Hypothalamus (tissue), 51 donors: ENCODE measurements at places on chromosomes 11 and 22.
A peak's percentile ranks its signal among the peaks of the same experiment; 100 is the strongest.

- no peak for DNase-seq
Observed at GRCh38 chr22:46067159-46068111, 82.9 kb upstream of the PPARA start.

DNA sequence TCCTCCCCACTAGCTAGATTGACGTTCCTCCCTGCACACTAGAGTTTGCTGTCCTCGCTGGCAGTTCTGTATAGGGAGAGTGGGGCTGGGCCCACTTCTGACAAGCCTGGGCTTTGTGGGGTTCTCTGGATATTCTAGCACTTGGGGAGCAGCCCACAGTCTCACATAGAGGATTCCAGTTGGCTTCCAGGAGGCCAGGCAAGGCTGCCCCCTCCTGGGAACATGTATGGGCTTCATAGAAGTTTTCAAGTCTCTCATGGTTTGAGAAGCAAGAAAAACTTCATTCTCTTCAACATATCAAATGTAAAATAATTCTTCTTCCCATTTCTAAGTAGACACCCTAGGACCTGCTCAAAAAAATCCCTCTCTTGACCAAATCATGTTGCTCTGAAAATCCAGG is 87.5 kb downstream of the NAV2 start:
- DNase-seq: no peak

DNA sequence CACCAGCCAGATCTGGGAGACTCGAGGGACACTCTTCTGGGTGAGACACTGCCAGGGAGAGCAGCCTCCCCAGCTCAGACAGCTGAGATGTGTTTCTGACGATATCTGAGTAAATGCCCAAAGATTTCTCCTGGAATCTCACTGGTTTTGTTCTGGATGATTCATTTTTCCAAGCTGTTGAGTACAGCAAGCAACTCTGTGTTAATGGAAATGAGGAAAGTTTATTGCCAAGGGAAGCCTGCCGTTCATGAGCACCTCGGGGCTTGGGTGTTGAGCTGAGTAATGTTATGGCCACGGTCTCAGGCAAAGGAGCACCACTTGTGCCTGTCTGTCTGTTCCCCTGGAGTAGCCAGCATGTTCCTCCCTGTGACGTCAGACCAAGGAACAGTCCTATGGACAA is 1132.4 kb downstream of the BRD1 start:
- DNase-seq: no peak

DNA sequence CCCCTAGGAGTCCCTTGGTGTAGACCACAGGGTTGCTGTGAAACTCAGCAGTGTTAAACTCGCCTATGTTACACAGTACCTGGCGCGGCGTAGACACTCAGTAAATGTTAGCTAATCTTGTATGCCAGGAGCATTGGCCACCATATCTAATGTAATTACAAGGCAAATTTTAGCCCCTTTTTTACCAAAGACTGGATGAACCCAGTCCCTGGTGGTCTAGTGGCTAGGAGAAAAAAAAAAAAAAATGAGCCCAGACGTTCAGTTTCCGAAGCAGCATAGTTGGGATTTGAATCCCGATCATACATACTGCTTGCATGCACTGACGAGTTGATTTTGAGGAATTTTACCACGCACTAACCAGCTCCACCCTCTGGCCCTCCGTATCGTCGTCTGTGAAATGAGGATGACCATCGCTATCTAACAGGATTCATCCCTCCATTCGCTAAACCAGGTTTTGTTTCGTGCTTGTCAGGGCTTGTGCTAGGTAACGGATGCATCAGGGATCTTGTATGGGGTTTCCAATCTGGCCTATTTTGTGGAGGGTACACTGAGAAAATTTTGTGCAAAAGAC is 688 bp downstream of the PTS start:
- no peak for DNase-seq

DNA sequence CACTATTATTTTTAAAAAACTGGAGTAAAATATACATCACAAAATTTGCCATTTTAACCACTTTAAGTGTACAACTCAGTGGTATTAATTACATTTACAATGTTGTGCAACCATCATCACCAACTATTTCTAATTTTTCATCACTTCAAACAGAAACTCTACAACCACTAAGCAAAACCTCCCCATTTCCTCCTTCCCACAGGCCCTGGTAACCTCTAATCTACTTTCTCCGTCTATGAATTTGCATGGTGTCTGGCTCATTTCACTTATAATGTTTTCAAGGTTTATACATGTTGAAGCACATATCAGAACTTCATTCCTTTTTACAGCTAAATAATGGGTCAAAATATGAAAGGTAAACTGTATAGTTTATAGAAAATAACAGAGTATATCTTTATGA is 24.4 kb downstream of the DDI1 start:
- DNase-seq: no peak

GRCh38 chr11:124898263-124898680 is 607 bp upstream of the ROBO4 start:
- DNase-seq: no peak

GRCh38 chr11:91857179-91857578 is 367.4 kb upstream of the FAT3 start:
- no peak for DNase-seq

- DNase-seq: no peak
Observed at GRCh38 chr11:116465056-116465455, 307.7 kb downstream of the BUD13 start.

GRCh38 chr11:26827567-26828081 is 105.8 kb upstream of the SLC5A12 start:
- no peak for DNase-seq

GRCh38 chr22:35840302-35840739 is 122.6 kb downstream of the APOL5 start:
- peak; percentile 10 for DNase-seq

DNA sequence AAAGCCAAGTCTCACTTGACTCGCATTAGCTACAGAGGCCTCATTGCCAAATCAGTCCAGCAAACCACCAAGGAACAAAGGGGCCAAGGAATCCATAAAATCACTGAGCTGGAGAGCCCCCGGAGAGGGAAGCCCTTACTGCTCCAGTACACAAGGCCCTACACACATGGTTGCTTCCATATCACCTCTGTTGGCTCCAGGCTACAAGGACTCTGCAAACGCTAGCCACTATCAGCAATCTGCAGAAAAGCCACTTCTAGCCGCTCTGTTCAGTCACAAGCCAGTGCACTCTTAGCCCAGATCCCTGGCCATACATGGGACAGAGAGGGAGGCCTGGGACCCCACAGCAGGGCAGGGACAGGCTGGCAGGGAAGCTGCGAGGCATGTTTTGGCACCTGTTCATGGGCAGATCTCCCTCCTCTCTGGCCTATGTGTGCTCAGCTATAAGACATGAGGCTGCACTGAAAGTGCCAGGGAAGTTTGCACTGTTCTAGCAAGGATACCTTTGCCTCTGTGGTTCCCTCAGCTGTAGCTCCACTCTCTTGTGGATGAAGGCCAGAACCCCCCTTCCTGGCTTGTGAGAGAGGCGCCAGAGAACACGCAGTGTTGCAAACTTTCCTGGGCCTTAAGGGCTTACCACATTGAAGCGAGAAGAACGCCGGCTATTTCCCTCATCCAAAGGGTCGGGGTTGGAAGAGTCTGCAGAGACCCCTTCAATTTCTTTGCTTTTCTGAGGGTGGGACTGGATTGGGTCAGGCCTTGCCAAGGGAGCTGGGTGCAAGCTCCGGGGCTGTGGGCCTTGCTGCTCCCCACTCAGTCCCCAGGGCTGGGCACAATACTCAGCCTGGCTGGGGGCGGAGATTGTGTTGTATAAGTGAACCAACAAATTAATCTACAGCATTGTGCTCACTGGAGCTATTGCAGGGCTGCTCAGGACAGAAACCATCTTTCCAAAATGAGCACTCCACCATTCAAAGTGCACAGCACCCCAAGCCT is 108.7 kb upstream of the PITPNB start:
- no peak for DNase-seq

DNA sequence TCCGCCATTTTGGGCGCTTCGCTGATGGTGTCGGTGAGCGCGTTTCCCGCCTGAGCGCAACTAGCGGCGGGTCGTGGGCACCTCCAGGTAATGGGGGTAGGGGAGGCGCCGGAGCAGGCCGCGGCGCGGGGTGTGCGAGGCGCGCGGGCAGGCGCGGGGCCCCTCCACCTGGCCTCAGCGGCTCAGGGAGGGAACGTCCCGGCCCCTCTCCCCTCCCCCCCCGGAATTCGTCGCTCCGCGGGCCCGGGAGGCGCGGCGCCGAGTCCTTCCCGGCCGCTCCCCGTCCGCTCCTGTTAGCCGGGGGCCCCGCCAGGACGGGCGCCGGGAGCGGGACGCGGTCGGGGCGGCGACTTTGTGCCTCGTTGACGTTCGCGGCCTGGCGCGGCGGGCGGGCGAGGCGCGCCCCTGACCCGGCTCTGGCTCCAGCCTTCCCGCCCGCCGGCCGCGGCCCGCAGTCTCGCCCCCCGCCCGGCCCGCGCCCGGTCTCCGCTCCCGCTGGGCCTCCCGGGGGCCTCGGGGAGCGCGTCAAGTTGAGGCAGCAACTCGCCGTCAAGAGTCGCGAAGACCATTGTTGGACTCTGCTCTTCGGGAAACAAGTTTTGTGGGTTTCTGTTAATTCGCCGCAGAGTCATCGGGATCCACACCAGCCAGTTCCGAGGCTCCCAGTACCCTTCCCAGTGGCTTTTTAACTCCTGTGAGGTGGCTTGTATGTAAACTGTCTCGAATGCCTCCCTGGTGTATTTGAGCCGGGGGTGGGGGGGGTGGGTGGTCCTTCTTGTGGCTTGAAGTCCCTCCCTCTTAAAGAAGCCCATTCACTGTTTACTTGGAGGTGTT is at the start of gene PPP6R3:
Gene PPP6R3 (plus strand): TSS at position 12 of the 834 bp plus-strand sequence. CDS start 76,913 bp downstream, outside the sequence.
- DNase-seq: no peak

DNA sequence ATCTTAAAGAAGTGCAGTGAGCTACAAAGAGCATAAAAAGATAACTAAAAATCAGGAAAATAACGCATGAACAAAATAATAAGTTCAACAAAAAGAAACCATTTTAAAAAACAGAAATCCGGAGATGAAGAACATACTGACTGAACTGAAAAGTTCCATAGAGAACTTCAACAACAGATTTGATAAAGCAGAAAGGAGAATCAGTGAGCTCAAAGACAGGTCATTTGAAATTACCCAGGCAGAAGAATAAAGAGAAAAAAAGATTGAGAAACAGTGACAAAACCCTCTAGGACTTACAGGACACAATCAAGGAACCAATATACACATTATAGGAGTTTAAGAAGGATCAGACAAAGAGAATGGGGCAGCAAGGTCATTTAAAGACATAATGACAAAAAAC is 334.3 kb downstream of the NTM start:
- DNase-seq: no peak

- no peak for DNase-seq
Observed at GRCh38 chr22:40035351-40035750, 40.6 kb downstream of the FAM83F start.

GRCh38 chr22:28462041-28462440 is 217.6 kb downstream of the TTC28 start:
- no peak for DNase-seq

GRCh38 chr11:29171360-29171950 is 845.4 kb downstream of the KCNA4 start:
- no peak for DNase-seq

- DNase-seq: no peak
Observed at GRCh38 chr11:104089481-104089880, 53.0 kb downstream of the DDI1 start.

GRCh38 chr11:74822170-74822569 is 73.5 kb downstream of the RNF169 start:
- no peak for DNase-seq

- DNase-seq: no peak
Observed at GRCh38 chr11:122181893-122182292, 65.9 kb upstream of the BLID start.

- no peak for DNase-seq
Observed at GRCh38 chr11:134975866-134976376, 563.9 kb upstream of the B3GAT1 start.

DNA sequence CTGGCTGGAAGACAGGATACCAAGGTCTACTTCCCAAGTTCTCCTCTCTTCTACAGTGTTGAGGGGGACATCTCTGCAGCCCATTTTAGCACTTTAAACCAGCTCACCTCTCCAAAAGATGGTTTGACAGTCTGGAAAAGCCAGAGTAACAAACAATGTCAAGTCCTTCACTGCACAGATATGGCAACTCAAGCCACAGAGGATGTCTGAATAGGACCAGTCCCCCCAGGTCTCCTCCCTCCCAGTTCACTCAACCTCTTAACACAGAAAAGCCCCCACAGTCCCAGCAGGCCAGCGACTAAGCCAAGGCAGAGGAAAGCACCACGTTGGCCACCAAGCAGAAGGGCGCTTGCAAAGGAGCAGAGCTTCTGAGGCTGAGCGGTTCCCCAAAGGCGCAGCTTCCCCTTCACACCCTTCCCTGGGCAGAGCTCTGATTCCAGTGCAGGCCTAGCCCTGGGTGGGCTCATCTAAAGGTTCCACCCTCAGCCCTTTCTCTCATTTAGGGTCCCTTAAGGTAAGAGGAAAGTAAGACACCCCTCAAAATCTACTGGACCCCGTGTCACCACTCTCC is 62.7 kb downstream of the PAK1 start:
- no peak for DNase-seq

GRCh38 chr11:132202621-132203020 is 832.2 kb downstream of the NTM start:
- DNase-seq: no peak

- no peak for DNase-seq
Observed at GRCh38 chr22:19855504-19856409, 1.1 kb upstream of the GNB1L start.

DNA sequence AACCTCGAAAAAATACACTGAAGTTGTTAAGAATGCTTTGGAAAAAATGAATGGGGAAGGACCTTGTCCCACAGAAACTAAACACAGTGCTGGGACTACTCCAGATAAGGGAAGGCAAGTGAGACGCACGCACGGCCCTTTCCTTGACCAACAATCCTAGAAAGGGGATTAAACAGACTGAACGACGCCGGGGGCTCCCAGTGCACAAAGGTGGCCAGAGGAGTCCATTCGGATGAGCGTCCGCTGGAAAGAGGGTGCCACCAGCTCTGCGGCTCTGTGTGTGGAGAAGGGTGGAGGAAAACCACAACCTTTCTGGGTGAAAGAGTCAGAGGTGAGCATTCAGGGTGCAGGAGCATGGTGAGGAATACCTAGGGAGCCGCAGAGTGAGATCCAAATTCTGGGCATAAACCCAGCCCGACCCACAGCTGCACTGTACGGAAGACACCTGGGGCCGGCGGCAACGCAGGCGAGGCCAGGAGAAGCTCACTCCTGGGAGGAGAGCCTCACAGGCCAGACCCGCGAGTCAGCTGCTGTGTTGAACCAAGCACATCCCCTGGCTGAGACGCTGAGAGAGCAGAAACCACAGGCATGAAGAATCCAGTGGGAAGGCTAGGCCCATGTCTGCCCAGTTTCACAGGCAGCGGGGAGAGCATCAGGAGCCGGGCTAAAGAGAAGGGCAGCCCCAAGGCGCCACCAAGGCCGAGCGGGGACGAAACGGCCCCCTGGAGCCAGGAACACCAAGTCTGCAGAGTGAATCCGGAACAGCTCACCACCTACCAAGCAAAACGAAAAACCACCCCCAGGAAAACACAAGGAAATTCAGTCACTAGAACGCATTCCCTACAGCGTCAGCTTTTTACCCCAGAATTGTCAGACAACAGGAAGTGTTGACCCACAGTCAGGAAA is 177.1 kb downstream of the BRD1 start:
- DNase-seq: no peak

- no peak for DNase-seq
Observed at GRCh38 chr11:34223021-34223813, 117.8 kb downstream of the NAT10 start.
